ENCODE measurements at places on chromosomes 2 and 18.
A peak's percentile ranks its signal among the peaks of the same experiment; 100 is the strongest.

GRCh38 chr2:44573996-44574395 lies 212.2 kb downstream of the CAMKMT start:
- no peak for DNase-seq

GRCh38 chr2:3429066-3429610 lies 49.6 kb downstream of the TRAPPC12 start:
- no peak for DNase-seq

- DNase-seq = no peak
These were observed 92.4 kb downstream of the INPP5D start for GRCh38 chr2:233152541-233152940.

- no peak for DNase-seq
These were observed 294.3 kb upstream of the MEX3C start for GRCh38 chr18:51491678-51492372.

DNA sequence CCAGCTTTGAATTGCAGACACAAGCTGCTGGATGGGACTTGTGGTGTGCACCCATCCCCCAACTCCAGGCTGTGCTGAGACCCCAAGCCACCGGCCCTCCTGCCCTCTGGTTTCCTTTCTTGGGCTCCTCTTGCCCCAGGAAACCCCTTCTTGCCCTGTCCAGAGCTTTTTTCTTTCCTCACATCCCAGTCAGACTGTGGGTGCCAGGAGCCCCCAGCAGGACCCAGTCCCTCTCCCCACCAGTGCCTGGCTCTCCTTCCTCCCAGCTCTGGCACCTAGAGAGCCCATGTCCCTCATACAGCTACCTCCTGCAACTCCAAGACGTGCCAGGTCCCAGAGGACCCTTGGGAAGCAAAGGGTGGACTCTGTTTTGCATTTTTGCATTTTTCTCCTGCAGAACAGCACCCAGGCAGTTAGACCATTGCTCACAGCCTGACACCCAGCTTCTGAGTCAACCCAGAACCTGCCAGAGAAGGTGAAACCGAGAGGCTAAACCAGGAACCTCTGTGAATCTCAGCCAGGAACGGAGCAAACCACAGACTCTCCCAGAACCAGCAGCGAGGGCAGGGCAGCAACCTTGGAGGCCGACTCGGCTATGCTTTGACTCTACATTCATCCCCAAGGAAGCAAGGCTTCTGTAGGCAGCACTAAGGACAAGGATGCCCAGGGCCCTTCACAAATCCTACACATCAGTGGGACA lies 221.1 kb downstream of the ANAPC1 start:
- no peak for DNase-seq

GRCh38 chr2:36965751-36966369 lies 476 bp downstream of the STRN start:
- DNase-seq = peak; percentile 60

- DNase-seq = no peak
These were observed 39.6 kb downstream of the DOCK10 start for GRCh38 chr2:225002656-225003045.

- DNase-seq = no peak
These were observed 268.9 kb downstream of the NDUFA10 start for GRCh38 chr2:239756031-239756789.

GRCh38 chr18:56869189-56869777 lies 218.1 kb downstream of the WDR7 start:
- peak; percentile 10 for DNase-seq

- no peak for DNase-seq
These were observed 14.0 kb downstream of the EPB41L5 start for GRCh38 chr2:120026890-120027289.

DNA sequence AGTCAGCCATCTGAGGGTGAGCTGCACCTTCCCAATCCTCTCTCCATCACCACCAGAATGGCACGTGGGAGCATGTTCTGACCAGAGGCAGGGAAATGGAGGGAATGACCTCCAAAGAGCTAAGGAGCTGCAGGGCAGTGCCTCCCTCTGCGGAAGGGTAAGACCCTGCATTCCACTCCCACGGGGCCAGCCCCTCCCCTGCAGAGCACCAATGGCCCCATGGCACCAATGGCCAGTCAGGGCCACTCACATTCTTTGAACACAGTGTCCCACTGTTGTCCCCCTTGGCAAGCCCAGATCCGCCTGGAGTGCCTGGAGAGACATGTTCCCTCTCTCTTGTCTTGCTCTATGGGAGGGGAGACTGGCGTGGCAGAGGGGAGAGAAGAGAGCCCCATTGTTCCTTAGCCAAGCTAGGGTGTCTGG lies 164.4 kb downstream of the TNS1 start:
- no peak for DNase-seq

DNA sequence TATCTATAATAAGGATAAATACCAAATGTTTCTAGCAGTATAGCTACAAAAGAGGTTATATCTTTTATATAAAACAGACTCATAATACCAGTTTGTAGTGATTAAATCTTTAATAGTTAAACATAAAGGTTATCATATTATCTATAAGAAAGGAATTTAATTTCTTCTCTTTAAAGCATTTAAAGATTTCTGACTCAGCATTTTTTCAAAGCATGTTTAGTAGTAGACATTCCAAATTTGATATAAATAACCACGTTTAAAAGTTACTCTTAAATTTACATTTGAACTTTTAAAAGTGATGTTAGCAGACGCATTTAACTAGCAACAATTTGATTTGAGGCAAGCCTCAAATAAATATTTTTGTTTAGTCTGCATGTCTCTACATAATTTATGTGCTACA lies 1508.0 kb upstream of the NXPH2 start:
- DNase-seq = no peak

- no peak for DNase-seq
These were observed 78.0 kb downstream of the ACKR3 start for GRCh38 chr2:236647621-236648020.

GRCh38 chr2:67919490-67919889 lies 143.3 kb downstream of the C1D start:
- DNase-seq = no peak

DNA sequence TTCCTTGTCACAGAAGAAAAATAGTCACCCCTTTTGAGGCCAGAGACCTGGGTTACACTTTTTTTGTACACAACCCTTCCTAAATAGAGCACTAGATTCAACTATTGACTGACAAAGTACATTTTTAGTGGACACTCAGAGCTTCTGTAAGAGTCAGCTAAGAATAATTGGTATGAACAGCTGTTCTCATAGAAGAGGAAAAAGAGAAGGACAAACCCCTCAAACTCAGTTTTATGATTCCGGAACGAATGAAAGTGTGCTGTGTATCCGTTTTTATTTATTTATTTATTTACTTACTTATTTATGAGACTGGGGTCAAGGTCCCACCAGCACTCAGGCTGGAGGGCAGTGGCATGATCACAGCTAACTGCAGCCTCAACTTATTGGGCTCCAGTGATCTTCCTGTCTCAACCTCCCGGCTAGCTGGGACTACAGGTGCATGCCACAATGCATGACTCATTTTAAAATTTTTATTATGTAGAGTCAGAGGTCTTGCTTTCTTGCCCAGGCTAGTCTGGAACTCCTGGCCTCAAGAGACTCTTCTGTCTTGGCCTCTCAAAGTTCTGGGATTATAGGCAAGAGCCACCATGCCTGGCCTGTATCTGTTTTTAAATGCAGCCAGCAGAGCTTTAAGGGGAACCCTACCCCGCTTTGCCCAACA lies 36.0 kb upstream of the FZD5 start:
- no peak for DNase-seq

- DNase-seq = no peak
These were observed 44.5 kb upstream of the TMEM247 start for GRCh38 chr2:46434851-46435273.

- DNase-seq = no peak
These were observed 39.8 kb downstream of the ADCYAP1 start for GRCh38 chr18:944440-944839.
